ENCODE measurements at places on chromosomes 12 and 14.

- no peak for DNase-seq
Measured at GRCh38 chr12:53389702-53390101, 9.7 kb downstream of the SP1 start.

DNA sequence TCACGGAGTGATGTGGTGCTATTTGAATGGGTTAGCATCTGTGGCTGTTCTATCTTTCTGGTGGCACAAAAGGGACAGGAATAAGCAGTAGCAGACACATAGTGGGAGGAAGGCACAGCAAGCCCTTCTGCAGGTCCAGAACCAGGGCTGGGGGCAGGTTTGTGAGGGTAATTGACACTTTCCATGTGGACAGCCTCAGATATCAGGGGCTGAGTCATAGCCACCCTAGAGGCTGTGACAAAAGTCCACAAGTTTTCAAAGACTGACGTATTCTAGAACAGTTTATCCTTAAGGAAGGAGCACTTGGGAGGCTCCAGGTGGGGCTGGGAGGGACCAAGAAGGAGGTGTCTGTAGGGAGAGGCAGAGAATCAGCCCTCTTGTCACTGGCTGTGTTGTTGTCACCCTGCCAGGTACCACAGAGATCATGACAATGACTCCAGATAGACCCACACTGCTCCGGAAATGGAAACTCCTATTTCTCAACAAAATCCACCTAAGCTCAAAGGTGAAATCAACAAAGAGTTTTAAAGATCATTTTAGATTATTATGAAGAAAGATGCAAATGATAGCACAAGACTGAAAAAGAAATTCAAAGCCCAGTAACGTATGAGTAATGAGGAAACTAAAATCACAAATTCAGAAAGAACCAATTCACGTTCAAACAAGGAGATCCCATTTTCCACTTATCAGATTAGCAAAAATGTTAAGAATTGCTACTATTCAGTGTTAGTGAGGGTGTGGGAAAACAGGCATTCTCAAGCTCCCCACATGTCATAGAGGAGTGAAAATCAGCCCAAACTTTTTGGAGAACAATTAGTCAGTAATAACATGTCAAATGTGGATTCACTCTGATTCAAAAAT is 48.3 kb downstream of the NFKBIA start:
- DNase-seq: no peak

DNA sequence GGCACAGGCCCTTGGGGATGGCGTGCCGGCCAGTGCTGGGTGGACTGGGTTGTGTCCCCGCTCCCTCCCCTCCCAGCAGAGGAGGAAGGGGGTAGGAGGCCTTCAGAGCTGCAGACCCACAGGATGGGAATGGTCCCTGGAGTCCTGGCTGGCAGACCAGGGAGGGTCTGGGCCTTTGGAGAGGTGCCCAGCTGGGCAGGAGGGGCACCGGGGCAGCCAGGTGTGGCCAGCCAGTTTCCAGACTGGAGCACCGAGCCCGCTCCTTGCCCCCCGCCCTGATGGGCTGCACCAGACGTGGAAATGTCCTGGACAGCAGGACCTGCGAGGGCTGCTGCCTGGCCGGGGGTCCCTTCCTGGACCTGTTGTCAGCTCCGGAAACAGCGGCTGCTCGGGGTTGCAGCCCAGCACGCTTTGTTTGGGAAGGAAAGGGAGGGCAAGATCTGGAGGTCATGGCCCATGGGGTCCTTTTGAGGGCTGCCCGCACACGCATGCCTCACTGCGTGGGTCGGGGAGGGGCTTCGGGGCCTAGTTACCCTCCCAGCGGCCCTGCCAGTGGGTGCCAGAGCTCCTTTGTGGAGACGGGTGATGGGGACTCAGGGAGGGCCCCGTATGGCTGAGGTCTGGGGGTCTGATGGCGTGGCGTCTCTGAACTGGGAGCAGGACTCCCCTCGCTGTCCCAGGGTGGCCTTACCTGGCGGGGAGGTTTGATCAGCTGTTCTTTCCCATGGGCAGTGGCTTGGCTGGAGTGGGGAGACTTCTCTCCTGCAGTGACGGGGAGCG is 9.1 kb downstream of the KIF26A start:
- DNase-seq: no peak

DNA sequence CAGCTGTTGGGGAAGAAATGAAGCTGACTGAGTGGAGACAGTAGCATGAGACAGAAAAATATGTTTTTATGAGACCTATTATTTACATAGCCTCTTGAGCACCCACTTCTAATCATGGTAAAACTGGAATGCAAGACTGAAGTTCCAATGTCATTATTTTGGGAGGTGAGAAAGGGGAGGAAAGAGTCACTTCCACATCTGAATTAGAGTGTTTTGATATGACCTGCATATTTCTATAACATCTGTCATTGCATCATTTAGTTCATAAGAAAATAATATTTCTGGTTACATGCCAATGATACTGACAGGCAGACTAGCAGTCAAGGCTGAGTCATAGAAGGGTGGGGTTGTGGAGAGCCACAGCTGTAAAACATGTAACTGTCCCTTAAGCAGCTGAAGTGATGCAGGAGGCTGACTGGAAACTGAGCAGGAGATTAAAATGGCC is 26.7 kb downstream of the NTN4 start:
- DNase-seq: no peak

GRCh38 chr14:57362361-57362760 is 28.0 kb upstream of the NAA30 start:
- DNase-seq: no peak

DNA sequence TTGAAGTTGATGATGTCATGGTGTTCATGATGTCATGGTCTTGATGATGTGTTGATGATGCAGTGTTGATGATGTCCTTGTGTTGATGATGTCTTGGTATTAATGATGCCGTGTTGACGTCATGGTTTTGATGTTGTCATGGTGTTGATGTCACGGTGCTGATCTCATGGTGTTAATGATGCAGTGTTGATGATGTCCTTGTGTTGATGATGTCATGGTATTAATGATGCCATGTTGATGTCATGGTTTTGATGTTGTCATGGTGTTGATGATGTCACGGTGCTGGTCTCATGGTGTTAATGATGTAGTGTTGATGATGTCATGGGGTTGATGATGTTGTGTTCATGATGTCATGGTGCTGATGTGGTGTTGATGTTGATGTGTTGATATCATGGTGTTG is 48.0 kb upstream of the RIMBP2 start:
- DNase-seq: no peak

- DNase-seq: peak; percentile 37
Measured at GRCh38 chr12:86349196-86349595, 93.0 kb upstream of the MGAT4C start.

- no peak for DNase-seq
Measured at GRCh38 chr12:121741743-121742142, 29.2 kb downstream of the TMEM120B start.

DNA sequence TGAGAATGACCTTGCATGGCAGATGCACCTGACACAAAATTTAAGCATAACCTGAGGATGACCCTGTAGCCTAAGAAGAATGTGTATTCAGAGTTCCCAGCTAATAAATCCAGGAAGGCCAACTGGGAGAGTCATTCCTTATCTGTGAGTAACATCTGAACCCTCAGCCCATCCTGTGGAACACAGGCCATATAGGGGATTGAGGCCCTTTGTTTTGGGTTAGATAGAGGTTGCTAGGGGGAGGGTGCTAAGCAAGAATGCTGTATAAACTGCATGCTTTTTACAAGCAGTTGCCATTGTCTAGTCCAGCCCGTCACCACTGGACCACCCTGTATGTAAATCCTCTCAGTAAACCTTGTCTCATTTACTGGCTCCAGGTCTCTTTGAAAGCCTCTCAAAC is 77.0 kb downstream of the BICD1 start:
- DNase-seq: no peak

- no peak for DNase-seq
Measured at GRCh38 chr12:89992668-89993451, 284.2 kb upstream of the ATP2B1 start.

DNA sequence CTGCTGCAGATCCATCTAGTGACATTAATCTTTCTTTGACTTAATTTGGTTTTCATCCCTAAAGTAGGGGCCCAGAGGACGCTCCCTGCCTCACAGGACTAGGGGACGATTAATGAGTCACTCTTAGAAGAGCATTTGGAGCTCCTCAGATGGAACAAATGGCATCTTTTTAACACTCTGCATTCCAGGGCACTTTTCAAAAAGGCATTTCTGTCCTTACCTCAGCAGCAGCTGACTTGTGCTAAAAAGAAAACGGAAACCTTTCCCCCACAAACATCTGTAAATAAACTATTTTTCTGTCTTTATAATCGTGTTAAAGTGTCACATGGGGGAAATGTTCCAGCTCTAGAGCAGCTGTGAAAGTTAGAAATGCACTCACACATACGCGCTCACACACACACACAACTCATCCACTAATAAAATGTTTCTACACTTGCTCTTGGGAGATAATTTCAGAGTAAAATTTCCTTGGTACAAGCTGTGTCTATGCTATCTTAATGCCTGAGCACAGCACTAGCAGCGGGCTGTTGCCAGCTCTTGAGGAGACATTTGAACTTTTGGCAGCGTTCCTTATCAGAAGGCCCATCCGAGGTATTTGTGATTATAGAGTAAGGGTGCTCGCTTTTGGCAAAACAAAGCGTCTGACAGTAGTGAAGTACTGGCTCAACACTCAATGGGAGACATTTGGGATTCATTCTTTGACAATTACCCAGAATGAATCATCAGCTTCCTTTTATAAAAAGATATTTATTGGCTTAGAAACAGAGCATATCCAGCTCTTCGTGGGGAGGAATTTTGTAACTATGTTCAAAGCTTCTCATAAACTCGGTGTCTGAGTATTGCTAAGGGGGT is 141.3 kb downstream of the PLXNC1 start:
- no peak for DNase-seq

DNA sequence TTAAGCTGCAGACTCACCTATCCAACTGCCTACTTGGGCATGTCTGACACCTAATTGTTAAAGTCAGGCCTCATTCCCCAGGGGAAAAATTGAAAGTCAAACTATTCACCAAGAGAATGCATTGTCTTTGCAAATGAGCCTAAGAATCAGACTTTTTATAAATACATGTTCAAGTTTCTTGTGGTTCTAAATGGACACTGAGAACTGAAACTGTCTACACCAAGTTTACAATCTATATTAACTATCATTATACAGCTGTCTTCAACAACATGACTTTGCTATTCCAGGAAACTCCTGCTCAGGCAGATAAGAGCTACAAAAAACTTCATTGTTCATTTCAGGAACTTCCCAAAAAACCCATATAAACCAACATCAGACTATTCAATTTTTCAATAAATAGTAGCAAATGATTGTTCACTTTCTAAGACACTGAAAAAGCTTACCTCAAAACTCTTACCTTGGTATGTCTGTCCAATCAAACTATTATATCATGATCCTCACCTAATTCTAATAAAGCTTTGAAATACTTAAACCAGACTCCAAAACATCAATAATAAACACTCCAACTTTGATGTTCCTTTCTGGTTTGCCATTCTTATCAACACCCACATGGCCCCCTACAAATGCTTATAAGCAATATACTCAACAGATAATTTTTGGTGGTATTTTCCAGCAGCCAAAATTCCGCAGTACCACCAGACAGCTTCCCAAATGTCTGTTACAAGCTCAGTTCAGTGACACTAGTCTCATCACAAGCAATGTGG is 24.2 kb downstream of the CDK17 start:
- DNase-seq: no peak

GRCh38 chr12:100682178-100682577 is 108.7 kb downstream of the GAS2L3 start:
- no peak for DNase-seq

DNA sequence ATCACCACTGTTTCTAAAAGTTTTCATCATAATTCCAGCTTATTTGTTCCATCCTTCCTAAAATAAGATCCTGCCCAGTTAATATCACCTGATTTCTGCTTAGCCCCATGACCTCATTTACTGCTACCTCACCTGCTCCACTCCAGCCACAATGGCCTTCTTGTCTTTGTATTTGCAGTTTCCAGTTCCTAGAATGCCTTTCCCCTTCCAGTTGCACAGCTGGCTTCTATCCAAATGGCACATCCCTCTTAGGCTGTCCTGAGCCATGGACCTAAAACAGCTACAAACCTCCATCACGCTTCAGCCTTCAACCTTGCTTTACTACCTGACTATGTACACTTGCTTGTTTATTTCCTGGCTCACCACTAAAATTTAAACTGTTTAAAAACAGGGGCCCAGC is 6.5 kb upstream of the LGMN start:
- no peak for DNase-seq

DNA sequence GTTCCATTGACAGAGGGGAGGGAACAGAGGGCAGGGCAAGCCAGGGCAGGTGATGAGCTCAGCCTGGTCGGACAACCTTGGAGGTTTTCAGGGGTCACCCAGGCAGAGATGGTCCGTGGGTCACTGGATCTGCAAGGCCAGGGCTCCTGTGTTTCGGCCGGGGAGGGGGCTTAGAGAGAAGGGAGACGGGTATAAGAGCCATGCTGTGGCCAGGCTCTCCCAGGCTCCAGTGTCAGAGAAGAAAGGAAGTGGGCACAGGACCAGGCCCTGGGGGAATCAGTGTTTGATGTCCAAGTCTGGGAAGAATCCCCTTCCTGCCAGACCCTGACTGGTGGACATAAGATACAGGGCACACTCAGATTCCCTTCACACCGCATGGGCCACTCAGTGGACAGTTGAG is 36.9 kb downstream of the DIO3 start:
- DNase-seq: no peak

GRCh38 chr12:60279221-60279620 is 683.4 kb downstream of the SLC16A7 start:
- DNase-seq: no peak

DNA sequence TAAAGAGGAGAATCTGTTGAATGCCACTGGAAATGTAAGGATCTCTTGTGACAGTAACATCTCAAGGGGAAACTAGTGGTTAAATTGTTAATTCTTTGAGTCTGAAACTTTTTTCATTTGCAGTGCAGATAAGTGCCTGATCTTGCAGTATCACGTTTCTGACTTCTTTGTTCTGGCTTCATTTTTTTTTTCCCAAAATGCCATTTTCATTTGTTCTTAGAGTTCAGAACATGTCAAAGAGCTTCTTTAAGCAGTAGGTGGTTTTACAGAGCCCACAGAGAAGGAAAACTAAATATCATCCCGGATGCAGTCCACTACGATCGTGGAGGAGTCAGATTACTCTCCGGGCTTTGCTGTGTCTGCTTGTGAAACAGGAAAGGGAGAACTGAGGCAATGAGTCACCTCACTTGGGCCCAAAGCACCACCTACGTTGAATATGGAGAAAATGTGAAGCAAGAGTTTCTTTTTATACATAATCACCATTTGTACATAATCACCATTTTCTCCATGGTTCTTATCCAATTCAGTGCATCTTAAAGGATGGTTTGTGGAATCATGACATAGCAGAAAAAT is 43.9 kb downstream of the HMGA2 start:
- DNase-seq: no peak

All from D341Med (cell line).